ENCODE measurements at places on chromosomes 16 and 17.

GRCh38 chr17:61149862-61150362, 249.7 kb upstream of the TBX2 start:
- no peak for DNase-seq

DNA sequence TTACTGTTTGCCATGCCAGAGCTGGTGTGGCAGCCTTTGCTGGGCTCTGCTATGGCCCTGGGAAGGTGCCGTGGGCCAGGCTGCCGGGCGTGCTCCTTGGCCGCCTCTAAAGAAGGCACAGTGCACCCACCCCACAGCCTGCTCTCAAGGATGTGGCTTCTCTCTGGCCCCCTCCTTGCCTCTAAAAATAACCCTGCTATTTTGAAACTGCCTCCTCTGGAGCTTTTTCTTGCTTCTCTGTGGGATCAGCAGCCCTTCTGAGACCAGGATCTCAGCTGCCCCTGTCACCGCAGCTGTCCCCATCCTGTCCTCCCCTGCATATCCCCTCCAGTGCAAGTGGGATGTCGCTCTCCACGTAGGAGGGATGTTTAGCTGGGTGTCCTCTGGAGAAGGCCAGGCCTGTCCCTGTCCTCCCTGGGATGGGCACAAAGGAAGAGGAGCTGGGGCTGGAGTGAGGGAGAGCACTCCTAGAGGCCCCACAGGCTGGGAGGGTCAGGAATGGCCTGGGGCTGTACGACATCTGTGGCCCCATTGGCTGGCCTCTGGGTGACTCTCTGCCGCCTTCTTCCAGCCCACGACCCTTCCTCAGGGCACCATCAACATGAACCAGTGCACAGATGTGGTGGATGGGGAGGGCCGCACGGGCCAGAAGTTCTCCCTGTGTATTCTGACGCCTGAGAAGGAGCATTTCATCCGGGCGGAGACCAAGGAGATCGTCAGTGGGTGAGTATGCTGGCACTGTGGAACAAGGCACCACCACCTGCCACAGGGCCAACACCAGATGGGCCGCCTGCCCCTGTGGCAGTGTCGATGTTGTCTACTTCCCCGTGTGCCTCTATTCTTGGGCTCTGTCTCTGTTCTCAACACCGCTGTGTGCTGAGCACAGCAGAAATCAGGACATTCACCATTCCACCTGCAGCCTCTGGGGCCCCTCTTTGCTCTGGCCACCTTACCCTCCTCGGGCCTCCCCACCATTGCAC, 79.7 kb downstream of the PLD6 start:
- DNase-seq = no peak

DNA sequence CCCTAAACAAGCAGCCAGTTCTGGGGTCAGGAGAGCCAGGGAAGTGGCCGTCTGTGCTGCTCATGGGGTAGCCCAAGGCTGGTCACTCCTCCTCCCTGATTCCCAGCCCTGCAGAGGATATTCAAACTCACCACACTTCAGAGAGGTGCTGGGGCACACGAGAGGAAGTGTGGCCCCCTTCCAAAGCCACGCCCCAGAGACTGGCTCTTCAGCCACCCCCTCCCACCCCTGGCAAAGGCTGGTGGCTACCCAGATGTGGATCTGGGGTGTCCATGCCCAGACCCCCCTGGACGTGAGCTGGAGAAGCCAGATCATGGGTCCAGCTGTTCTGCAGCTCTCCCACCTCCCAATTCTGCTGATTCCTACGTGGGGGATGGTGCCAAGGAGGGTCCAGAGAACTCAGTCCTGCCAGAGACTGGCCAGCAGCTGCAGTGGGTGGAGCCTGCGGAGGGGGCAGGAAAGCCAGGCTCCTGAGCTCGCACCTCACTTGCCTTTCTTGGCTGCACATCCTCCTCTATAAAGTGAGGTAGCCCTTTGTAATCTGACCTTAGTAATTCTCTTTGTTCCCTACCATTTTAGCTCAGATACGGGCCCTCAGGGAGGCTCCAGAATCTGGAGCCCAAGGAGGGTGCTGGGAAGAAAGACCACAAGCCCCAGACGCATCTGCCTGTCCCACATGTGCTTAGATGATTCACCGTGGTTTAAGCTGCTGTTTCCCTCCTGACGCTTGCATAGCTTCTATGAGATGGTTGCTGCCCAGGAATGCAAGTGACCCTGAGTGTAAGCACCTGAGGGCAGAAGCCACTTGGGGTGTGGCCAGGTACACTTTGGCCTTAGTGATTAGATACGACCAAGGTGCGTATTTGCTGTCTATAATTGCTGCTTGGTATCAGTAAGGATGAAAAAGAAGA, 15.3 kb downstream of the SDK2 start:
- no peak for DNase-seq

DNA sequence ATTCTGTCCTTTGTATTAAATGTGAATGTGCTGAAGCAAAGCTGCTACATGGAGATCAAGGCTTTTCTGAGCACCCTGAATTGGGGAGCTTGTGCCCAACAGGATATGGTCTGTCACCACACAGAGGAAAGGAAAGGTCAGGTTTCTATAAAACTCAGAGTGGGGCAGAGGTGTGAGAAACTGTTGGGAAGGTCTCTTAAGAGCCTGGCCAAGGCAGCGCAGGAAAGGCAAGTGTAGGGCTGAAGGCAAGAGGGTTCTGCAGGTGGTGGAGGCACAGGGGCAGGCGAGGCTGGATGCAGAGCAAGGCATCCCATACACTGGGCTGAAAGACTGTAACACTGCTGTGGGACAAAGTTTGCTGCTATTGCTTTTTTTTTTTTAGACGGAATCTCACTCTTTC, 8.1 kb downstream of the COX6A2 start:
- no peak for DNase-seq

- DNase-seq = no peak
These were observed 47.7 kb downstream of the CFDP1 start for GRCh38 chr16:75385507-75386152.

GRCh38 chr16:79012671-79013434, 587.7 kb downstream of the MAF start:
- no peak for DNase-seq

DNA sequence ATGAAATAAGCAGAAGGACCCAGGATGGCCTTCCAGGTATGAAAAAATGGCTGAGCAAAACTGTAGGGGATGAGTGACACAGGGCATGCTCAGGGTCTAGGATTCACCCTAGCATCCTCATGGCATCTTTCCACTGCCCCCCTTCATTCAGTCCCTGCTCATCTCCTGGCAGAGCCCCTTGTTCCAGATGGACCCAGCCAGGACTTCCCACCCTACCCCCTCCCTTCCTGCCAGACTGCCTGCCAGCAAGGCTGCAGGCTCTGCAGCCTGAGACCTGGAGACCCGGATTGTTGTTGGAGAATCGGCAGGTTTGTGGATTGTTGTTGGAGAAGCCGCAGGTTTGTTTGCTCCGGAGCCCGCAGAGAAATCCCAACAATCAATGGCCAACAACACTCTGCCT, 6.6 kb downstream of the SEZ6 start:
- DNase-seq = no peak

DNA sequence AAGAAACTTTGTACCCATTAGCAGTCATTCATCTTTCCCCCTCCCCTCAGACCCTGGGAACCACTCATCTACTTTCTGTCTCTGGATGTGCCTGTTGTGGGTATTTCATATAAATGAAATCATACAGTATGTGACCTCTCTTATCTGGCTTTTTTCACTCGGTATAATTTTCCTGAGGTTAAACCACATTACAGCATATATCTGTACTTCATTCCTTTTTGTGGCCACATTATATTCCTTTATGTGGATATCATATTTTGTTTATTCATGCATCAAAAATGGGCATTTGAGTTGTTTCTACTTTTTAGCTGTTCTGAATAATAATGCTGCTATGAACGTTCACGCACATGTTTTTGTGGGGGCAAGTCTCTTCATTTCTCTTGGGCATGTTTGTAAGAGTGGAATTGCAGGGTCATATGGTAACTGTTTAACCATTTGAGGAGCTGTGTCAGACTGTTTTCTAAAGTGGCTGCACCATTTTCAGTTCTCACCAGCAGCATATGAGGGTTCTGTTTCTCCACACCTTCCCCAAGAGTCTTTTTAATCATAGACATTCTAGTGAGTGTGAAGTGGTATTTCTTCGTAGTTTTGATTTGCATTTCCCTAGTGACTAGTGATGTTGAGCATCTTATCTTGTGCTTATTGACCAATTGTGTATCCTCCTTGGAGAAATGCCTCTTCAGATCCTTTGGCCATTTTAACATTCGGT, 3.8 kb downstream of the SNX29 start:
- no peak for DNase-seq

GRCh38 chr17:42061646-42062487, 11.5 kb upstream of the C17orf113 start:
- no peak for DNase-seq

GRCh38 chr17:31521632-31522283, 130.3 kb downstream of the RAB11FIP4 start:
- DNase-seq = no peak

DNA sequence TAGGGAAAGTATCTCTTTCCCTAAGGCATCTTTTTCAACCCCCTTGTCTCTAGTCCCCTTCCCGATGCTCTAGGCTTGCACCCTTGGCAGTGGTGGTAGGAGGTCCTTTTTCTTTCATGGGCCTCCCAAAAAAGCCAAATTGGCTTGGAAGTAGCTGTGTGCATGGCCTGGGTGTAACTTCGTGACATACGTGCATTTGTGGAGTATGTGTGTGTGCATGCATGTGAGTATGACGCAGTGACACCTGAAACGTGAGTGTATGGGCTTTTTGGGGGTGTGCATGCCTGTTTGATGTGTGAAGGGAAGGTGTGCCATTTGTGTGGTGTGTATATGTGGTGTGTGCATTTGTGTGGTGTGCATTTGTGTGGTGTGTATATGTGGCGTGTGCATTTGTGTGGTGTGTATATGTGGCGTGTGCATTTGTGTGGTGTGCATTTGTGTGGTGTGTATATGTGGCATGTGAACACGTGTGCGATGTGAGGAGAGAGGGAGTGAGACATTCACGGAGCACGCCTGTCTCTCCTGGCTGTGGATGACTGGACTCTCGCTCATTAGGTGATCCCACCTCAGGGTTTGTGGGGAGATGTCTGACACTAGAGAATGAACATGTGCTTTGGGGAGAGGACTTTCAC, 15.7 kb downstream of the IGFBP4 start:
- DNase-seq = no peak

DNA sequence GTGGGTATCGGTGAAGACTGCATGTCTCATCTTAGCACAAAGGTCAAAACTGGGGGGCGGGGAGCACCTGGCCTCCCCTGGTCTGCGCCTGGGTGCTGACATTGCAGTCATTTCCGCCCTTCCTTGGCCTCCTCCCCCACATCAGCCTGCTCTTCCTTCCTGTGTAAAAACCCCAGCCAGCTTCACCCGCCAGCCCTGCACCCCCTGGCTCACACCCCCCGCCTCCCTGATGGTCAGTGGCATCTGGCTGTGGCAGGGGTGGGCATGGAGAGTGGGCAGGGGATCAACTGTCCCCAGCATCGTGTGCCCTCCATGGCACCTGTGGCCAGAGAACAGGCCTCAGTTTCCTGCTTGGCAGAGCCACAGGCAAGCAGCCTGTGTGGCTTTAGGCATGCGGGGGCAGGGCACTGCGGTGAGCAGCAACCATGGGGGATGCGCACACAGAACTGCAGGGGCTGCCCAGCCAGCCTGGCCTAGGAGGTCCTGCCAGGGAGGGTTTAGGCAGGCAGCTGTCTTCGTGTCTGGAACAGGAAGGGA, 26.5 kb upstream of the LASP1NB start:
- no peak for DNase-seq

- DNase-seq = no peak
These were observed 71.9 kb downstream of the SDR42E1 start for GRCh38 chr16:81939164-81940056.

DNA sequence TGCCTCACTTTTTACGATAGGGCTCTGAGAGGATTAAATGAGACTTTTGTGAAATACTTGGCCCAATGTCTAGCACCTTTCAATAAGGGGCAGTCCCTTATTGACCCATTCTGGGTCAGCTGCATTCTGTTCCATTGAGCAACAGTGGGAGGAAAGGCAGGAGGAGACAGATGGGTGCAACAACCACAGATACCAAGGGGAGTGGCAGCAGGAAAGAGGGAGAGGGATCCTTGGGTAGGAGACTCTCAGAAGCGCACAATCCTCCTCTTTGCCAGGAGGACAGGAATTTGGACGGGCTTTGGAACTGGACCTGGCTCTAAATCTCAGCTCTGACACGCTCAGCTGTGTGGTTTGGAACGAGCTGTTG, 3.5 kb downstream of the PIPOX start:
- no peak for DNase-seq

DNA sequence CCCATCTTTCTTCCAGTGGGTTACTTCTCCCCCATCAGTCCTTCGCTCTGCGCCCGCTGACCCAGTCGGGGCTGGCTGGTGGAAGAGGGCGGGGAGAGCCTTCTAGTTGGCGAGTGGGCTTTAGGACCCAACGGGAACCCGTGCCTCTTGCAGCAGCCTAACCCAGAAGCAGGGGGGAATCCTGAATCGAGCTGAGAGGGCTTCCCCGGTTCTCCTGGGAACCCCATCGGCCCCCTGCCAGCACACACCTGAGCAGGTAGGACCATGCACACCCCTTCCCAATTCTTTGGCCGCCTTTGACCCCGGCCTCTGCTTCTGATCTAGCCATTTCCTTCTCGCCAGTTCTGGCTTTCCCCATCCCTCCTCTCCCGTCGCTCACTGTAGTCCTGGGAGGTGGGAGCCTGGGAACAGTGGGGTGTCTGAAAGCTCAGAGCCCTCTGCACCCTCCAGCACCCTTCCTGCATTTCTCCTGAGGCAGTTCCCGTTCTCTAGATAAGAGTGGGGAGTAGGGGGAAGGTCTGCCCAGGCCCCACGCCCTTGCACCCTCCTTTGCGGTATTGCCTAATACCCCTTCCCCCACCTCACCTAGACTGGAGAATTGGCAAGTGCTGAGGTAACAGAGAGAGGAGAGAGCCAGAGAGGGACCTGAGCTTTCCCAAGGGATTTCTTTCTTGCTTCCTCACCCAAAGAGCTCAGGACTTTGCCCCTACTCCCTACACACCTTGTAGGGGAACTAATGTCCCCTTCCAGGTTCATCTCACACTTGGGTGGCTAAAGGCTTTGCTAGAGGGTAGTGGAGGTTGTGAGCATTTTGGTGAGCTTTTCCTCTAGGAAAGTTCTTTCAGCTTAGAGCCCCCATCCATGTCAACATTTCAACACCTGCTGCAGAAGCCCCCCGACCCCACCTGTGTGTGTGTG, at the start of gene RARA:
TSS of gene RARA (plus strand) at position 150 of the 918 bp plus-strand sequence. CDS start 22,039 bp downstream, outside the sequence.
- no peak for DNase-seq

- no peak for DNase-seq
These were observed 12.8 kb upstream of the CPSF4L start for GRCh38 chr17:73274490-73274889.

GRCh38 chr16:55700961-55701360, 45.2 kb downstream of the SLC6A2 start:
- DNase-seq = no peak

Data from NCI-H2081 treated with DMSO at 0.1 percent for 48 hours (cell line).